ENCODE measurements at places on chromosomes 2 and 18.
A peak's percentile ranks its signal among the peaks of the same experiment; 100 is the strongest.

DNA sequence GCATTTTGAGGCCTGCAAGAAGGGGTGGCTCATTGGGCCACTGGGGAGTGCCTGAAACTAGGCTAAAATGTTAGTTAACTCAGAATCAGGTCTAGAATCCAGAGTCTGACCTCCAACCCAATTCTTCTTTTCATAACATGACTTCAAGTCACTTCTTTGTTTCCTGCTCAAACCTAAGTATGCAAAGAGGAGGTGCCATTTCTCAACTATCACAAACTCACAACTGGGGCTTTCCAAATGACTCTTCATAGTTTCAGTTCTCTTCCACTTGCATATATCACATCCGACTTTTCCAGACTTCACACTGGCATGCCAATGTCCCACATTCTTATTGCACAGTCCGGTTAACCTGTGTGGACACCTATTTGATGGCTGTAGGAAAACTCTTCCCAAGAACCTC lies 211.6 kb downstream of the TCF4 start:
- no peak for DNase-seq

- no peak for DNase-seq
Measured at GRCh38 chr2:168685600-168686451, 116.6 kb upstream of the NOSTRIN start.

- no peak for DNase-seq
Measured at GRCh38 chr2:40098786-40099470, 319.9 kb upstream of the THUMPD2 start.

GRCh38 chr2:152555048-152555447 lies 162.2 kb downstream of the PRPF40A start:
- DNase-seq = peak; percentile 5

- DNase-seq = no peak
Measured at GRCh38 chr2:73925853-73926492, 707 bp upstream of the DGUOK start.

GRCh38 chr2:225091336-225091735 lies 49.1 kb upstream of the DOCK10 start:
- DNase-seq = peak; percentile 64

DNA sequence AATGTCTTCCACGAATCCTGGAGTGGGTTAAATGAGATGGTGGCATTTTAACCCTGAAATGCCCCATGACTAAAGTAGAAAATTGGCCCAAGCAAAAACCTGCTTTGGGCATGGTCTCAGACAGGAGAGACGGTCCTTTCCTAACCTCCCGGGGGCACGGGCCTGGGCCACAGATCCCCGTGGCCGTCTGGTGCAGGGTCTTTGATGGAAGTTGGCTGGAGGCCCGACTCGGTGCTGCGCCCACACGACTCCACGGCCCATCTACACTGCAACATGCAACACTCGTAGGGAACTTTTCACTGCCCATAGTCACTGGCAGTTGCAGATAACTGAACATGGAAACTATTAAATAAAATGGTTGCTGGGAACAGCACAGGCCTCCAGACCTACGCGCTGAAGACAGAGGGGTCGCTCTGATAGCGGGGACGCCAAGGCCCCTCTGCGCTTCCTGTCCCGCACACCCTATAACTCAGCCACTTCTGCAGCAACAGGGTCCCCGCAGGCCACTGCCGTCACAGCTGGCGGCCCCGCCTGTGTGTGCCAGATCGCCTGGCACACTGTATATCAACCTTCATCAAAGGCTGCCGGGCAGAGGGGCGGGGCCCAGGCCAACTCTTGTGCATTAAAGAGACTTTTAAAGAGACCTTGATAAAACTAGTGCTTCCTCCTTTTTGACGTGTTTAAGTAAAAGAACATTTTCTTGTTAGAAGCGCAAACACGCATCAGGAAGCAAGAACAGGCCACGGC lies 214.1 kb downstream of the TWIST2 start:
- no peak for DNase-seq

- no peak for DNase-seq
Measured at GRCh38 chr2:2580341-2580740, 249.3 kb upstream of the MYT1L start.

All from NCI-H460 (cell line).